ENCODE measurements at places on chromosomes 7 and 10.

DNA sequence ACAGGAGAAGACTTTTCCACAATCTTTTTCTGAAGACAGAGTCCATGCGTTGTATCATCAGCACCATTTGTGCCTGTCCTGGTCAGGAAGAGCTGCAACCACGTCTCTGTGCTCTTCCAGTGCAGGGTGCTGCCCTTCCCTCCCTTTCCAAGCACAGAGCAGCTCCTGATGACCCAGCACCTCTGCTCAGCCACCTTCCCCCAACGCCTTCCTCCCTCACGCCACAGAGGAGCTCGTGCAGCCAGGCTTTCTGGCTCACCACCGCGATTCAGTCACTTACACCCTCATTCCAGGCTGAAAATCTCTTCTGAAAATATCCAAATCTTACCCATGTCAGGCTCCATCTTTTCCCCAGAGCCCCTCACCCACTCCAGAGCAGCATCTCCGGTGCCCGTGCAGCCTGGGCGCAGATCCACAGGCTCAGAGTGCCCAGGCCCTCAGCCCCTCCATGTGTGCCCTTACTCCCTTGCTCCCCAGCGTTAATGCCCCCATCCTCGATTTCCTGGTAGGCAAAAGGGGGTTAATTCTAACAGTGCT is 181.5 kb downstream of the DIP2C start:
- no peak for DNase-seq

DNA sequence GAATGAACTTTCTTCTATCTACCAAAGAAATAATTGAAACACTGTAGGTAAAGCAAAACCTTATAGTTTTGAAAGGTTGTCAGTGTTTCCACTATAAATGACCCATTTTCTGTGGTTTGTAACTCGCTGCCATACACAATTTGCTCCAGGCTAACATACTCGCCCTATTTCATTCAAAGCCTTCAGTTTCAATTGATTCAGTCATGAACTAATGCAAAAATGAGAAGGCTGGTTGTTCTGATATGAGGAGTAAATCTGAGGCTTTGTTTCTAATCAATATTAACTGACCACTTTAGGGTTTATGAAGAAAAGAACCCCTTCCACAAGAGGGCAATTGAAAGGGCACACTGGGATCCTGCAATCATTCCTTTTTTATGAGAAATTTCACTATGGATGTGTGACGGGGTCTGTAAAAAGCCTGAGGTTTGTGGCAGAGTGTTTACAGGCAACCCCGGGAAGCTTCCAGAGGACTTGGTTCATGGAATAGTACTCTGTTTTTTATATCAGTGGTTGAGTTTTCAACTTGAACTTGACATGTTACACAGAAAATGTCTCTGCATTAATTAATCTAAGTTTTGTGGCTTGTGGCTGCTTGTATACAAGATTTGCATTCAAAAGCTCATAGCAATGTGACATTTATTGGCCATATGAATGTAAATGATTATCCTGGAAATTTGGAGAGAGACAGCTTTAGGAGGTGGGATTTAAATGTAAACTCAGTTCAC is 133.2 kb downstream of the NRP1 start:
- no peak for DNase-seq

DNA sequence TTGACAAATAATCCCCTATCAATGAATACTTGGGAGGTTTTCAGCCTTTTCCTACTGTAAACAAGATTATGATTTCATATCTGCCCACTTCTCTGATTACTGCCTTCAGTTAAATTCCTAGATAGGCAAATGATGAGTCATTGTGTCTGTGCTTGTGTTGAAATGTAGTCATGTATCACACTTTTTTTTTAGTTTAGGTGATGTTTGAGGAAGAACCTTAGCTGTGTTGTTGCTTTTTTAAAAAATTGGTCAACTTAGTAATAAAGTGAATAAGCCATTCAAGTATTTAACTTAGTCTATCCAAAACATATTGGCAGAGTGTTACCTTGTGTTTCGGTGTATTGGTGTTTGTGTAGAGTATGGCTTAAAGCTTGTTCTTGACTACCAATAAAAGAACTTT is 60.0 kb downstream of the WAC start:
- DNase-seq, result no peak

GRCh38 chr7:46160861-46161260 is 239.8 kb upstream of the IGFBP3 start:
- no peak for DNase-seq

- DNase-seq, result peak; percentile 19
These were observed 256.6 kb upstream of the GLI3 start for GRCh38 chr7:42493436-42494198.

DNA sequence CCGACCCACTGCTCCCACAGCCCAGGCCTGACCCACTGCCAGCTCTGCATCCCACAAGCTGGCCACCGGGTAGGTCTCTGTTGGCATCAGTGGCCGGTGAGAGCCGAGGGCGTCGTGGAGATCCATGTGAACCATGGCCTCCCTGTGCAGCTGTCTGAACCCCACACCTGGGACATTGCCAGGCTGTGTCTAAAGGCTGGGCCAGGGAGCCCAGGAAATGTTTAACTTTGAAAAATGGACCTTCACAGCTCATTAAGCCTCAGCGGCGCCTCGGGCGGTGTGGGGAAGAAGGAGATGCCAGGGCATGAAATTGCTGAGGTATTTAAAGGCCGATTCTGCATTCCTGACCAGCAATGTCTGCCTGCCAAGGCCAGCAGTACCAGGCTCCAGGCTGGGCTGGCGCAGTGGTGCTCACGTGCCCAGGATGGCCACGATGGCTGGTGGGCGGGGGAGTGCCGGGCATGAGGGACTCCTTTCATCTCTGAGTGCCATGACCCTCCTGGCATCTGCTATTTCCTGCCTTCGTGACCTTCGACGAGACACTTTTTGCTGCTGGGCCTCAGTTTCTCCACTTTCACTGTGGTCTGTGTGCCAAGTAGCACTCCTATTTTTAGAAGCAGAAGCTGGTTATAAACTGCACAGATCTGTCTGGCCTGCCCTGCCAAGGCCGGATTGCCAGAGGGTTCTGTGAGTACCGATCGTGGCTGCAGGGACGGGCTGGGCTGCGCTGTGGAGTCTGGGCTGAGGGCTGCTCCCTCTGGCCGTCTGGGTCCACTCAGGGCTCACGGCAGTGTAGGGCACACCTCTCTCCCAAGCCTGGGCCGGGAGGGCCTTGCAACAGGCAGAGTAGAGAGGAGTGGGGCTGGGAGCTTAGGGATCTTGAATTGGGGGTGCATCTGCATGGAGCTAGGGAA is 21.8 kb downstream of the ELFN1 start:
- no peak for DNase-seq

DNA sequence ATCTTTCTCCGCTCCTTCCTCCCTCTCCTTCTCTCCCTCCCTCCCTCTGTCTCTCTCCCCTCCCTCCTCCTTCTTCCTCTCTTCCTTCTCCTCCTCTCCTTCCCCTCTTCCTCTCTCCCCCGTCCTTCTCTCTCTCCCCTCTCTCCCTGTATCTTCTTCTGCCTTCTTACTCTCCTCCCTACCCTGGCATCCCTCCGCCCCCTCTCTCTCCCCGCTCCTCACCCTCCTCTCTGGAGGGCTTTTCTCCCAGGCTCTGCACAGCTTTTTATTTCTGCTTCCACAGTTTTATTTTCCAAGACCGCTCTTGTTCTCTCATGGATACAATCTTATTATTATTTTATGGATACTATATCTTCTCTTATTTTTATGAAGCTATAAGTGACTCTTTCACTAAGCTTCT is 32.6 kb downstream of the AP5Z1 start:
- DNase-seq, result no peak

GRCh38 chr10:34031400-34031799 is 696.9 kb upstream of the NRP1 start:
- no peak for DNase-seq

- DNase-seq, result no peak
These were observed 9.8 kb downstream of the VSIR start for GRCh38 chr10:71763352-71764127.

DNA sequence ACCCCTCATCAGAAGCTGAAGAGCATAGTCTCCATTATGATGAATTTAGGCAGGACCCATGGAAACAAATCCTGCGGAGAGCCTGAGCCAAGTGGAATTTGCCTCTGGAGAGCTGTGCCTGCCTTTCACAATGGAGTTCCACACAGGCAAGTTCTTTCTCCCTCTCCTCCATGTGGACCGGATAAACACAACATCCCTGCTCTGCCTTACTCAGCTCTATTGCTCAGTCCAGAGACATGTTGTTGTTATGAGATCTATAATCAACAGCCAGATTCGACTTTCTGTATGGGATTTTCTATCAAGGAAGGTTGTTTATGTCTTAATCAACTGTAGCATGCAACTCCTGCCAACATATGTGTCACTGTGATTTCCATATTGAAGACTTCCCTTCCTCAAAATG is 59.5 kb upstream of the ELMO1 start:
- no peak for DNase-seq

GRCh38 chr10:103699611-103700435 is 155.6 kb downstream of the SH3PXD2A start:
- DNase-seq, result no peak

DNA sequence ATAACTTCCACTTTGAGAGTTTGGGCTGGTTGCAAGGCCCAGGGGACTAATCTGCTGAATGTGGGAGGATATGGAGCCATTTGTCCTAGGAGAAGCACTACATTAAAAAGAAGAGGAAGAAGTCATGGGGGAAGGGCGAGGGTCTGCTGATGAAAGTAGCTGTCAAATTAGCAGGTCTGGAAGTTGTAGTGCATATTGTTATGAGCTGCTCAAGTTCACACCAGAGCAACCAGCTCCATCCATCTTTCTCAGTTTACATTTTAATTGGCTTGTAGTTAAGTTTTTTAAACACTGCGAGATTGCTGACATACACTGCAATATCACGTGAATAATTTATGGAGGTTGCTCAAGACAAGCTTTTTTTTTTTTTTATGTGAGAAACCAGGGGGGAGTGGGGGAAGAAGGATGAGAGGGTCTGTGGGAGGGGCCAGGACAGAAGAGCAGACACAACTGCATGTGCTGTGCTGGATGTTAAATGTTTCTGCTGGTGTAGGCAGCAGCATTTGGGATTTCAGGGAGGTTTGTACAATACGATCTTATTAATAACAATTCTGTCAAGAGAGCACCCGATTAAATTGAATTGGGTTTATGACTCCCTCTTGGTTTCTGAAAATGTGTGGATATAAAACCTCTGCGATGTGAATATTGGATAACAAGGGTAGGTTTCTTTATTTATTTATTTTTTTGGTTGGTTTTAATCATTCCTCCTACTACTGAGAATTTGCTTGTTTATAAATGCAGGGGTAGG is 759.0 kb upstream of the GALNT17 start:
- no peak for DNase-seq

DNA sequence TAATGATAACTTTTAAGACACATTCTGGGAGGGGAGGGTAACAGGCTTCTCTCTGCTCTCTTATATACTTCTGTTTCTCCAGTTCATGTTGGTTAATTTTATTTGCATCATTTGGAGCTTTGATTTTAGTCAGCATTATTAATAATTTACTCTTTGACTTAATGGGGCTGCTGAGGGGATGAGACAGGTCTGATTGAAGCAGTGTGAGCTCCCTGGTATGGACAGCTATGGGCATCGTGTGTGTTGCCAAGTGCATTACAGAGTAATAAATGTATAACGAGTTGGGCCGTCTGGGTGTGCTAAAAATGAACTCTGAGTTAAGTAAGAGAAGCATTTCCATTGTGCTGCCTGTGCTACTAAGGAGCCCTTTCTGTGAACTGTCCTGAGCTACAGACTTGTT is 31.7 kb upstream of the IKZF1 start:
- no peak for DNase-seq

- no peak for DNase-seq
These were observed 53.0 kb downstream of the PDZD8 start for GRCh38 chr10:117322260-117322659.
